ENCODE measurements at places on chromosomes 3 and 15. TPM values are rescaled to one million over a fixed set of nuclear protein-coding genes. Genes with fewer than 3 reads are reported as not detected.

Gene THRB
- 25.9 TPM for polyA plus RNA-seq

Gene ASB14
- polyA plus RNA-seq, result 0.08 TPM

Gene RNF7
- 123 TPM for polyA plus RNA-seq

Gene GPR15
- polyA plus RNA-seq, result not detected

Gene CADM2
- not detected for polyA plus RNA-seq
